ENCODE measurements at places on chromosomes 12 and 14.

DNA sequence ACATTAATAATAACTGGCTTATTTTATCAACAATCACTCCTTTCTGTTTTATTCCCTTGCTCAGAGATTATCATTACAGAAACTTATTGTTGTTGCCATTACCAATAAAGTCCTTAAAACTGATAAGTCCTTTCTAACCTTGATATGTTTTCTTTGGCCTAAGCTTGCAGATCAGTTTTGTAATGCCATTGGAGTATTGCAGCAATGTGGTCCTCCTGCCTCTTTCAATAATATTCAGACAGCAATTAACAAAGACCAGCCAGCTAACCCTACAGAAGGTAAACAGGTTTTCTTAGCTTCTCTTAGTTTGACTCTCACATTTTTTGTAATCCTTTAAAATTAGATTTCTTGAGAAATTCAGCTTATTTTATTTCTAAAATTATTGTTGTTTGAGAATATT lies 3.9 kb downstream of the MED21 start:
- no peak for DNase-seq

DNA sequence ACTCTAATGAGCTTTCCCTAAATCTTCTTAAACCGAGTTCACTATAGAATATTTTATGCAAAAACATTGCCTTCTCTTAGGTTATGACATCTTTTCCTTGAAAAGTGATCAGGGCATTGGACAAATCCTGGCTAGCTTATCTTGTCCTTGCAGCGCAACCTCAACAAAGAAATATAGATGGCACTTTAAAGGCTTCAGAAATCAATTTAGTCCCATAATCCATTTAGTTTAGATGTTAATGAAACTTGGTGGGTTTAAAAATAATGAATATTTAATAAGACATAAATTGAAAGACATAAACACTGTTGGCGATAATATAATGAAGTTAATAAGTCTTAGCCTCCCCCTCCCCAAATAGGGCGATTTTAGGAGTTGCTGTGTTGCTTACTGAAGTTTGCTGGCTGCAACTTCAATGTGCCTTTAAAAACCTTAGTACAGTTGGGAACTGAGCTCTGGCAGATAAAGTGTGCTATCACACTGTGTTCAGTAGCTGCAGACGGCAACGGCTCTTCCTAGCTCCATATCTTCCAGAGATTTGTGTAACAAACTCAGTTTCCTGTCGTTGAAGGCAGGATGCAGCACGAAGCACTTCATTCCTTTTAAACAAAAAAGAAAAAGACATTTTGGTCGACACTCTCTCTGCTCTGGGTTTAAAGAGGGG lies 19.5 kb downstream of the PLXNC1 start:
- no peak for DNase-seq

DNA sequence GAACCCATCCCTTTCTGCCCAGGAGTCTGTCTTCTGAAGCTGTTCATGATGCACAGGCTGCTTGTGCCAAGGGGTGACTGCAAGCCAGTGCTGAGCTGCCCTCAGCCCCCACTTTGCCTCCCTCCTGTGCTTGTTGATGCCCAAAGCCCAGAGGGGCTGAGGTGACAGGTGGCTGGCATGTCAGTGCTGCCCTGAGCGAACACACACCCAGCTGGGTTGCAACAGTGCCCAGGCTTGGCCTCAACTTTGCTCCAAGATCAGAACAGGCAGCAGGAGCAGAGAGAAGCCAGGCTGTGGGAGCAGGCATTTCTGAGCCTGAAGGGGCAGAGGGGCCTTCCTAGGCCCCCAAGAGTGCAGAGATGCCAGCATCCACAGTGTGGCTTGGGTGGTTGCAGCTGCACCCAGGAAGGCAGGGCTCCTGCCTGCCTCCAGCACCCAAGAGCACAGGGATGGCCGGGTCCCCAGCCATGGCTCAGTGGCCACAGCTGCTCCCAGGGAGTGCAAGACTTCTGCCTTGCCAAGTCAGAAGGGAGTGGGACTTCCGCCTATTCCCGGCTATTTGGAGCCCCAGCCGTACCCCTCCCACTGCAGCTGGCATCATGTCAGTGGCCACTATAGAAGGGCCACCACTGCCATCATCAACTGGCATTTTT lies 83.1 kb downstream of the SLC16A7 start:
- no peak for DNase-seq

DNA sequence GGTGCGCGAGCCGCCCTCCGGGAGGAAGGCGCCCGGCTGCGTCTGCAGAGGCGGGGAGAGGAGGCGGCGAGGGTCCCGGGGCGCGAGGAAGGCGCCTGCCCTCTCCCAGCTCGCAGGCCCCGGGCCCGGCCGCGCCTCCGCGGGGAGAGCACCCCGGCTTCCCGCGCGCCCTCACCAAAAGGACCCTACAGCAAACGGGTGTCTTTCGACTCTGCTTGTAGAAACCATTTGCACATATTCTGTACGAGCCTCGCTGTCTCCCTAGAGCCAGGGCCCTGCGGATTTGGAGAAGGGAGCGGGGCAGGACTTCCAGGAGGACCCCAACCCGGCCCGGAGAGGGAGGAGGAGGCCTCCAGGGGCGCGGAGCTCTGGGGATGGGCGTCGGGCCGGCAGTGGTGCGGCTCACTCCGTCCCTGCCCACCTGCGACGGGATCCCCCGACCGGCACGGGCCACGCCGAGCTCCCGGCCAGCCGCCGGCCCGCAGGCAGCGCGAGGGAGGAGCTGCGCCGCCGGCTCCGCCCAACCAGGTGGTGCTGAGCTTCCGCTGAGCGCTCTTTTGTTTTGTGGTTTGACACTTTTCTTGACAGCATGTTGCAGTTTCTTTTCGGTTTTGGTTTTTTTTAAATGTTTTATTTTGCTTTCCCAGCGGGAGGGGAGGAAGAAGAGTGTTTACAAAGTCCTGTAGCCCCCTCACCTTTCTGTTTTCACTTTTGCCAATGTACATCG lies 103.3 kb upstream of the FKBP4 start:
- DNase-seq: no peak

- DNase-seq: no peak
These were observed 117.3 kb downstream of the ERC1 start for GRCh38 chr12:1108276-1108675.

DNA sequence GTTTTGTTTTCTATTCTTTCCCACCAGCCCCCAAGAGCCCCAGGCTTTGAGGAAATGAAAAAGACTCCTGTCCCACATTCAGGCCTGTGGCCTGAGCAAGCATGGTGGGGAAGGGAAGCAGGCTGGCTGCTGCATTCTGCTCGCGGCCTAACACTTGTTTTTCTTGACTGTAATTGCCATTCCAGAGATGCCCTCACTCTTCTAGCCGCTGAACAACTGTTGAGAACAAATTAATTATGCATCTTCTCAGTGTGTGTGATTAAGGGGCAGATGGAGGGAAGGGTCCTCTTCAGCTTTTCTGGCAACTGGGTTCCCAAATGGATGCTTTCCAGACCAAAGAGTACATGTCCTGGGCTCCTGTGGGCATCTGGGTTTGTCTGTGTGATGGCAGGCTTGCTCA lies 43.3 kb downstream of the ADCK1 start:
- no peak for DNase-seq

- DNase-seq: no peak
These were observed 54.5 kb downstream of the ATP2A2 start for GRCh38 chr12:110335481-110336045.

- no peak for DNase-seq
These were observed 1.7 kb upstream of the DUSP6 start for GRCh38 chr12:89353823-89354611.

DNA sequence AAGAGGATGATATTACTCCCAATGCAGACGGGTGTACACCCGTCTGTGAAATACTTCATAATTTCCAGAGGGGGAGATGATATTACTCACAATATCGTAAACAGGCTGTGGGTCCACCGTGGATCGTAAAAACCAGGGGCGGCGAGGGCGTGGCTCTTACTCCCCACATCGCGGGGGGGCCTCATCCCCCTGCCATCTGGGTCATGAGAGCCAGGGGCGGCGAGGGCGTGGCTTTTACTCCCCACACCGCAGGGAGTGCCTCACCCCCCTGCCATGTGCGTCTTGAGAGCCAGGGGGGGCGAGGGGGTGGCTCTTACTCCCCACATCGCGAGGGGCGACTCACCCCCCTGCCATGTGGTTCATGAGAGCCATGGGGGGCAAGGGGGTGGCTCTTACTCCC lies 86.2 kb upstream of the GNG2 start:
- DNase-seq: no peak

DNA sequence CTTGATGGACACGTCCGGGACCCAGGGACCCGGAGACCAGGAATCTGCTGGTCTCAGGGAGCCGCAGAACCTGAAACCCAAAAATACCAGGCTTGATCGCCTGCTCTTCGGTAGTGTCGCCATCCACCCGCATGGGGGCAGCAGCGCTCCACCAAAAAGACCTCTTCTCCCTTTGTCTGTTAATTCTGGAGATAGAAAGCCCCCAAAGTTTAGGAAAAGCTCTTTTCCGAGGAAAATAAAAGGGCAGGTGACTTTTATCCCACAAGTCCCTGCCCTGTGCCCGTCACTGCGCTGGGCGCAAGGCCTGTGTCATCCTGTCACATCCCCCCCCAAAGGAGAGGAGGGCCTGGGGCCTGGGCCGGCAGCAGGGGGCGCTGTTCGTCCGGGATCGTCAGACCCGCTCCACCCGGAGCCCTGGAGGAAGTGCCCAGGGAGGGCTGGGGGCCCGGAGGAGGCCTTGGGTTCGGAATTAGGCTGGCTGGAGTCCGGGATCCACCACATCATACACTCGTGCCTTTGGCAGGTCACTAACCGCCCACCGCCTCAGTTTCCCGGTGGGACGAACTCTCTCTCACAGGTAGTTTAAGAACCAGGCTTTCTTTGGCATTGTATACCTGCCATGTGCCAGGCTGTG lies 31.9 kb downstream of the DAD1 start:
- DNase-seq: peak; percentile 56

- DNase-seq: no peak
These were observed 14.9 kb upstream of the SCAF11 start for GRCh38 chr12:46005151-46005797.

GRCh38 chr14:85453401-85454225 lies 76.3 kb upstream of the FLRT2 start:
- DNase-seq: no peak

Measured in hippocampal formation (tissue), 2 donors.